ENCODE measurements at places on chromosomes 3 and 15.

GRCh38 chr3:7585052-7585451 lies 724.1 kb downstream of the GRM7 start:
- no peak for DNase-seq

DNA sequence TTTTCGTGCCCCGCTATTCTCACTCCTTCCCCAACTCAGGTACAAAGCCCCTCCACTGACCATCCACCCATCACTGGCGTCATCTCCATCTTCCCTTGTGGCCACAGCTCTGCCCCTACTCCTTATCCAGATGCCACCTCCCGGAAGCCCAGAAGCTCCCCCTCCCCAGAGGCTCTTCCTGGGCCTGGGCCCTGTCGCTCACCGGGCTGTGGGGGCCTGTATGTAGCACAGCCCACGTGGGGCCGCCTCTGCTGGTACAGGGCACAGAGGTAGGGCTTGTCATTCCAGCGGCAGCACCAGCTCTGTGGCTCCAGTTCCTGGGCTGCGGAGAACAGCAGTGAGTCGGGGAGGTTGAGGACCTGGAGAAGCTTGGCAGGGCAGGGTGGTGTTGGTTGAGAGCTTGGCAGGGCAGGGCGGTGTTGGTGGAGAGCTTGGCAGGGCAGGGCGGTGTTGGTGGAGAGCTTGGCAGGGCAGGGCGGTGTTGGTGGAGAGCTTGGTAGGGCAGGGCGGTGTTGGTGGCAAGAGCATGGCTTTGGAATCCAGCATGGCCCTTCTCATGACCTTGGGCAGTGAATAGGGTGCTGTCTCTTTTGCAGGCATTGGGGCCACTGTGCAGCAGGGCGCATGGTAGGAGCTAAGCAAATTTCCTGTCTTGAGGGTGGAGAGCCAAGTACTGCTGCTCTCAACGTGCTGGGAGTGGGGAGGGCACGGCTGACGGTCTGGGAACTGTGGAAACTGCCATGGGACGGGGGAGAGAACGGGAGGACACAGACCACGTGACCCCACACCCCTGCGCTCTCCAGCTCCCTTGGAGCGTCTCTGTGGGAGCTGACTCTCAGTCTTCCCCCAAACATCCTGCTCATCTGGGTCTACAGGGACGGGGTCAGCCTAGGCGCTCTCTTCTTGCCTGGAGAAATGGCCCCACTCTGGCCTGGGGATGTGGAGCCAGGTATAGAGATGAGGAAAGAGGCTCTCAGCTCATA lies 43.4 kb downstream of the MUC20 start:
- no peak for DNase-seq

- no peak for DNase-seq
These were observed 42.9 kb upstream of the TSC22D2 start for GRCh38 chr3:150365132-150365604.

DNA sequence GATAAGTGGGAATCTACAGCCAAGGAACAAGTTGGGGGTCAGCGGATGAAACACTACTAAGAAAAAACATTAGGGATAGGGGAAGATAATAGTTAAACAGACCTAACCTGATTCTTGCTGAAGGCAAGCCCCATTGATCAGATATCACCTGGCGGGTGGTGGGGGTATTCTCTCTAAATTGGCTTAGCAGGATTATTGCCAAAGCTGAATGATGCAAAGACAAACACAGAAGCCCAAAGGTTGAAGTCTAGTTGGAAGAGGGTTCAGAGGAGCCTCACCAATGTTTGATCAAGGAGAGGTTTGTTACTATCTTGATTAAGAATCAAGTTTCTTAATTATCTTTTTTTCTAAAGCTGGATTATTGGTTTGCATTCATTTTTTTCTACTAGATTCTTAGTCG lies 371.9 kb upstream of the CNTN4 start:
- DNase-seq: no peak

GRCh38 chr15:70936326-70936725 lies 43.7 kb downstream of the LRRC49 start:
- no peak for DNase-seq
